ENCODE measurements at places on chromosomes 5 and 9.

DNA sequence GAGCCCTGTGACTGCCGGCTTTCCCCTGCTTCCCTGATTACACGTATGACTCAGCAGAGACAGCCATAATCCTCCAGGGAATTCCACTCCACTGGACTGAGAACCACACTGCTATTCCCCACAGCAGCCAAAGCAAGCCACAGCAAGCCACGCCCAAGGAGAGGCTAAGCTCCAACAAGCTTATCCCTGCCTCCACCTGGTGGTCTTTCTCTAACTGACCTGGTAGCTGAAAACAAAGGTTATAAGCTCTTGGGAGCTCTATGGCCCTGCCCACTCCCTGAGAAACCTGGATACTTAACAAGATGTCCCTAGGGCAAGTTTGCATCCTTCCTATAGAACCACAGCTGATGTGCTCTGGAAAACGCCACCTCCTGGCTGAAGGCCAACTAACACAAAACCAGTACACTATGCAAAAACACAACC is 613.7 kb upstream of the CDH18 start:
- no peak for DNase-seq

GRCh38 chr5:10509575-10509974 is 54.3 kb upstream of the ANKRD33B start:
- no peak for DNase-seq

- no peak for DNase-seq
Measured at GRCh38 chr5:3222924-3223323, 372.7 kb upstream of the IRX1 start.

DNA sequence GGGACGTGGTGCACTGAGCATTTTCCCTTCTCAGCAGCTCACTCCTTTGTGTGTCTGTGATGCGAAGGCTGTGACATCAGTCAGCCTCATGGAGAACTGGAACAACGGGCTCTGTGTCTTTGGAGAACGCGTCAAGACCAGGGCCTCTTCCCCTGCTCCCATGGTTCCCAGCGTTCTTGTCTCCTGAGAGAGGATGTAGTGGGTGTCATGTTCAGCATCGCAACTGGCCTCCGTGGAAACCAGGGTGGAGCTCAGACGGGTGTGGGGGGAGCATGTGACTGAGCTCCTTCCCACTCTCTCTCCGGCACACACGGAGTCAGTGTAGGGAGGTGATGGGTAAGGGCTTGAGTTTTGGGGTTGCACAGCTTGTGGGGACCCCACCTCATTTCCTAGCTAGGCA is 59.7 kb downstream of the TENT4A start:
- no peak for DNase-seq

GRCh38 chr5:112574536-112574935 is 155.5 kb upstream of the EPB41L4A start:
- no peak for DNase-seq

DNA sequence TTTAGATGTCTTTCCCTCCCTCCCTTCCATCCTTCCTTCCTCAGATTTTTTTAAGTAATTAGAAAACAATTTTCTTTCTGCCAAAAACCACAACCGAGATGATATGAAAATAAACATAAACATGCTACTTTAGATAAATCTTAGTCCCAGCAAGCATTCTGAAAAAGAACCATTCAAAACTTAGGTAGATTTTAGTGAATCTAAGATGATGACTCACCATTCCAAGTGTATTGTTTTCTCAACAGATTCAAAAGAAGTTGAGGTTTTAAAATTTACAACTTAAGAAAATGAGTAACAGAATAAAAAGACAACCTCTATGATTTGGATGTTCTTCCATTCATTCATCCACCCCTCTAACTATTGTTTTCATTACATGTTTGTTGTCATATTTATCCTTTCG is 465.1 kb downstream of the PDE4D start:
- no peak for DNase-seq

DNA sequence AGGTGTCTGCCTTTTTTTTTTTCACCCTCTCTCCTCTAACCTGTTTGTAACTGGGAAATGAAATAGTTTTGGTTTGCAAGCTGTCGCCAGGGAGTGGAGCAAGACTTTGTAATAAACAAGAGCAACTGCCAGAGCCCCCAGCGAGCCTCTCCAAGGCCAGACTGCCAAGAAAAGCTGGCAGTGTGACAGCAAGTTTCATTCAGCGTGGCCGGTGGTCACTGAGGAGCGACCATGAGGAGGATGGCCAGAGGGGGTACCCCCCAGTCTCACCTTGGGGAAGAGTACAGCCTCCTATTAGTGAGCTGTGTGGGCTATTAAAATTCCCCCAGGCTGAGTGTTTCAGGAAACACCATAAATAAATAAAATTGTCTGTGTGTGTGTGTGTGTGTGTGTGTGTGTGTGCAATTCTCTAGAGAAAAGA is 49.9 kb downstream of the ZFAND5 start:
- no peak for DNase-seq

GRCh38 chr5:176776141-176776865 is 34.1 kb upstream of the UNC5A start:
- DNase-seq, result no peak

- DNase-seq, result no peak
Measured at GRCh38 chr5:106858616-106859015, 812.1 kb downstream of the EFNA5 start.

GRCh38 chr5:10553476-10553875 is 10.4 kb upstream of the ANKRD33B start:
- DNase-seq, result no peak

- DNase-seq, result no peak
Measured at GRCh38 chr9:82295181-82295580, 306.6 kb downstream of the SPATA31D1 start.

DNA sequence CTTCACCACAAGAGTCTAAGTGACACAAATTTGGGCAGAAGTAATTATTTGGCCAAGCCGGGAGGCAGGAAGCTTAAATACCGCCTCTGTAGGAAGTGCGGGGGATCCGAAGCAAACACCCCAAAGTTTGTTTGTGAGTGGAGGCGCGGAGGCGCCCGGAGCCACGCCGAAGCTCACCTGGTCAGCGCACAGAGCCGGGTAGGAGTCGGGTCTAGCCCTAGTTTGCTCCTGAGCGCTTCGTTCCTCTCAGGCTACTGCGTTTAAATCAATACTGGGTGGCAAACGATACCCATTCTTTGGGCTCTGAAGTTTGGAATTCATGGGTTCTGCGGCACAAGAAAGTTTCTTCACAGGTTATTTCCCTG is 855 bp downstream of the MCC start:
- no peak for DNase-seq

GRCh38 chr9:128143525-128144238 is 5.6 kb upstream of the LCN2 start:
- no peak for DNase-seq

DNA sequence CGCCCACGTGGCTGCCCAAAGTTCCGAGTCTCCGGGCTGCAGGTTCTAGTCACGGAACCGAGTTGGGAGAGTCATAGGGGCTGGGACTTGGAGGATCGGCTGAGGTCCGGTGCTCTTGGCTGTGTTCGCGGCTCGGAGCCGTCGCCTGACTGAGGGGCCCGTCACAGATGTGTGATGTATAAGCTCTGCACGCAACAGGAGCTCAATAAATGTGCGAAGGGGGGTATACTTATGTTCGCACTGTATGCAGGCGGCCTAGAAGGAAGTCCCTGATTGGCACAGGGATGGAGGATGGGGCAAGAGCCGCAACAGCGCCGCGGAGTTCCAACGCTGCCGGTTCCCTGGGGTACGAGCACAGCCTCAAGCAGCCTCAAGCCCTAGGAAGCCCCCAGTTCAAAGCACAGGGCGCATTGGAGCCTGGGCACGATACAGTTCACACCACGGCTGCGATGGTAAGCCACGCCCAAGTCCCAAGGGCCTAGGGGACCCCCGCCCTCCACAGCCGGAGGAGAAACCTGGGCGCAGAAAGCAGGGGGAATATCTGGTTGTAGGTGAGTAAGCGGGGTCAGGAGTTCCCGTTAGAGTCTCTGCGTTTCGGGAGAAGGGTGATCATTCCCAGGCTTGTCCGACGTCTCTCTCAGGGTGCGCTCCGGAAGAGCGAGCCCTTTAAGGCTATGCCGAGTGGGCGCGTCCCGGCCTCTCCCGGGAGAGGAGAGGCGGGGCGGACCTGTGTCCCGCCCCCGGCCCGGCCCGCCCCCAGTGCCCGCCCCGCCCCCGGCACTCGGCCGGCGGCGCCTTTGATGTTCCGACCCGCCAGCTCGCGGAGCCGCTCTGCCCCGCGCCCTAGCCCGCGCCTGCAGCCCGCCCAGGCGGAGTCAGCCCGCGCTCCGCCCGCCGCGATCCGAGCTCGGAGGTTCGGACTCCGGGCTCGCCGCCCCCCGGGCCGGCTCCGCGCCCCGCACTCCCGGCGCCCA is at the start of gene TCF7:
TSS of gene TCF7 (plus strand) at position 780 of the 974 bp plus-strand sequence. CDS start 226 bp downstream, outside the sequence.
- DNase-seq, result peak; percentile 70

DNA sequence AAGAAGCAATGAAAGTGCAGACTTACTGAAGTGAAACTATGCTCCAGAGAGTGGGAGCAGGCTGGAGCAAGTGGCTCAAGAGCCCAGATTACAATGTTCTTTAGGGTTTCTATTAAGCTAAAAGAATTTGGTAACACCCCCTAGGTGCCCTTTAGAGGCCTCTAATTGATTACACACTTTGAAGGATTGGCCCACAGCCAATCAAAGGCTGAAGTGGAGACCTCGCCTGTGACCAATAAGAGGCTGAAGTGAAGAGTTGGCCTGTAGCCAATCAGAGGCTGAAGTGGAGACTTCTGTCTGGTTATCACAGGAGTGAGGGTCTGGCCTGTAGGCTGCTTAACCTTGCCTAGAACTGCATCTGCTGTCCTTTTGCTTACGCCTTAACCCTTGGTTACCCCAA is 46.7 kb upstream of the SPATA31C2 start:
- no peak for DNase-seq

GRCh38 chr9:27124151-27124550 is 15.1 kb downstream of the TEK start:
- no peak for DNase-seq

GRCh38 chr5:172479034-172479783 is 24.9 kb upstream of the SH3PXD2B start:
- DNase-seq, result no peak
